ENCODE measurements at places on chromosomes 1 and 21.

DNA sequence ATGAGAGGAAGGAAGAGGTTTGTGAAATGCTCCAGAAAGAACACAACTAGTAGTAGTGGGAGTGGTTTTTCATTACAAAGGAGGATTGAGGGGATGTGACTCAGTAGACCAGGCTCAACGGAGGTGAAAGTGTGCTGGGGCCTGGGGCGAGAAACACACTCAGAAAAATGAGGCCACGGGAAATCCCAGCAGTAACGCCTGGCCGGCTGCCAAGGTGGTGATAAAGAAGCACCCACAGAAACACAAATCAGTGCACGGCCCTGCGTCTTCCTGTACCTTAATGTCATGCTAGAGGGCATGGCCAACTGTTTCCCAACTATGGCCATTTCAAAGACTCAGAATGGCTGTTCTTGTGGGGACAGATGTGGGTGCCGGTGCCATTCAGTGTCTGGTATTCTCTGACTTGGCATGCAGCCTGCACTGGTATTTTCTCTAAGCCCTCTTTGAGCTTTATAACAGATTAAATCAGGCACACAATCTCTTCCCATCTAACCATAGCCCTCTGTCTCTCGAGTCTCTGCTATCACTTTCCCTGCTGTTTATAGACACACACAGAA, 38.2 kb downstream of the URB2 start:
- DNase-seq, result no peak

DNA sequence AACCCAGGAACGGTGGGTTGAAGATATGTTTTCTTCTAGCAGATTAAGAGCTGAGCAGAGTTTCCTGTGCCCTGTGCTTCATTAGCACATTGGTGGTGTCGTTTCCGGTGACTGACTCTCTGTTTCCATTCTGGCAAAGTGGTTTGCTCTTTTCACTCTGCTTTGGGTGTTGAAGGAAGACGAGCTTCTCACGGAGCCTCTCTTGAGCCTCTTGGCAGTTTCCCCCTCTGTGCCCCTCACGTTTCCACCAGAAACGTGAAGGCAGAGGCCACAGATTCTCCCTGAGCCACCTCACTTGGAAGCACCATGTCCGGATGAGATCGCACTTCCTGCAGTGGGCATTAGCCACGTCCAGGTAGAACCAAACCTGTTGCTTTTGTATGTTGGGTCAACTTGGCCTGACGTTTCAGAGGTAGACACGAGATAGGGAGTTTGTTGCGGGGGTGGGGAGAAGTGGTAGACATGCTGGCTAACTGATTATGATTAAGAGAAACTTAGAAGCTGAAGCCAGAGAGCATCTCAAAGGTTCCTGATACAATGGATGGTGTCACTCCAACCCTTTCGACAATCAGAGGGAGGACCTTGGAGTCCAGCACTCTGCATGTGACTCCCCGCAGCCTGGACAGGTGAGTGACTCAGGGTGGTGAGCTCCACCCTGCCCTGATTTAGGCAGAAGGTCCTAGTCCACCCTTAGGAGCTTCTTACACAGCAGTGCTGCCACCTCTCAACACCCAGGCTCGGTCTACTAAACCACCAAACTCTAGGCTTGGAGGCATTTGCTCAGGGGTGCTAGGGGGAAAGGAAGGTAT, at the start of gene LAX1:
Gene LAX1, plus strand, starts transcription at position 155 of the 809 bp plus-strand sequence. Its CDS starts 383 bp downstream, at position 538.
- no peak for DNase-seq

- DNase-seq, result no peak
These were observed 42.6 kb downstream of the EYA3 start for GRCh38 chr1:28045777-28046176.

GRCh38 chr1:25718732-25719131, 81.3 kb upstream of the SELENON start:
- no peak for DNase-seq

DNA sequence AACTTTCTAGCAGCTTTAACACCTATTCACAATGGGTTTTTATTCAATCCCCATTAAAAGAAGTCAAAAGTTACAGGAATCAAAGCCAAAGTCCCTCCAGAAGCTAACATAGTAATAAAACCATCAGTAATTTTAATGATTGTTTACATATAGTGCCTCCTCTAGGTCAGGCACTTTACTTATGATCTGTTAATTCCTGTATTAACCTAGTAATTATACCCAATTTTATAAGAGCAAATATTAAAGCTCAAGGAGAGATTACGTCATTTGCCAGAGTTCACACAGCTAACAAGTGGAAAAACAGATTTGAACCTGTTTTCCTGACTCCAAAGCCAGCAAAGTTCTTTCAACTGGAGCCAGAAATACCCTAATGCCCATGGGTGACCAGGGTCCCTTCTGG, 112.9 kb upstream of the F3 start:
- DNase-seq, result no peak

- no peak for DNase-seq
These were observed 226.2 kb downstream of the RHOU start for GRCh38 chr1:228961511-228961910.

- no peak for DNase-seq
These were observed 95.0 kb upstream of the DPT start for GRCh38 chr1:168823988-168824387.
